T-helper 1 cell (primary cell): ENCODE measurements at places on chromosomes 16 and 17.

DNA sequence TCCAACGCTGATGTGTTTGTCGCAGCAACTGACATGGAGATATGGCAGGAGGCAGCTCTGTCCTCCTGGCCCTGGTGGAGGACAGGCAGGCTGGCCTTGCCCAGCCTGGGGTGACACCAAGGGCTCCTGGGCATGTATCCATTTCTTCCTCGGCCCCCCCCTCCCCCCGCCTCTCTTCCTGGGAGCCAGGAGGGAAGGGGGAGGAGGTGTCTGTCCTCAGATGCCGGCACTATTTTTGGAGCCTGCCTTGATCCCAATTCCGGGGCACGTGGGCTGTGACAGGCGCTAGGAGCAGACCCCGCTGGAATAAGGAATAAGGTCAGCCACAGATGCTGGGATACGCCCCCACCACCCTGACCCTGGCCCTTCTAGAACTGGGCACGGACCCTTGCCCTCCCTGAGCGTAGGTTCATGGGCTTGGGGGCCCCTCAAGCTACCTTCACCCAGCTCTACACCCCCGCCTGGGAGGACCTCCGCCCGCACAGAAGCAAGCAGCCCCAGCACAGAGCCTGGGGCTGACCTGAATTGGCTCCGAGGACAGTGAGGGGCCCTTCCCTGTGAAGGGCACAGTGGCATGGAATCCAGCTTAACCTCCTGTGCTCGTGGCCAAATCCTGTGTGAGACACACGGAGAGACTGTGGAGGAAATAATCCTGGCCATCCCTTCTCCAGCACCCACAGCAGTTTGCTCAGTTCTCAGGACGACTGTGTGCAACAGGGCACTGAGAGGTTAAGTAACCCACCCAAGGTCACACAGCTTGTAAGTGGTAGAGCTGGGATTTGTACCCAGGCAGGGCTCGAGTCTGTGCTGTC lies 24.1 kb downstream of the SEC14L5 start:
- DNase-seq = no peak

GRCh38 chr16:88370365-88370764 lies 12.4 kb upstream of the ZNF469 start:
- DNase-seq = no peak

- no peak for DNase-seq
These were observed 548 bp upstream of the ADGRG5 start for GRCh38 chr16:57541754-57542435.

- DNase-seq = no peak
These were observed 1308.4 kb downstream of the CDH8 start for GRCh38 chr16:60727851-60728250.

DNA sequence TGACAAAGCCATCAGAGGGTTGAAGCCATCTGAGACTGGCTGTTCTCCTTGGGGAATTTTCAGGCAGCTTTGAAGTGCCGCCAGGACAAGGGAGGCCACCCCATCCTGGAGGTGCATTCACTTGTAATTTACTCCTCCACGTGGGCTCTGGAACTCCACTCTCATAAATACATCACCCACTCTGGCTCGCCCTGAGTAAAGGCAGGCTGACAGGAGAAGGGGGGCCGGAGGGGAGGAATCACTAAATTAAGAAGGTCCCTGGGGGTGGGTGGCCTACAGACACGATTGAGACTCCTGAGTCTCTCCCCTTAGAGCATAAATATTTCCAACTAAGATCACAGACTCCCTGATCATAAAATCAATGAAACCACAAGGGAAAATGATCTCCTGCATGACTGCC lies 56.3 kb upstream of the HNF1B start:
- DNase-seq = no peak

GRCh38 chr17:34386697-34387550 lies 23.9 kb upstream of the CCL1 start:
- no peak for DNase-seq

DNA sequence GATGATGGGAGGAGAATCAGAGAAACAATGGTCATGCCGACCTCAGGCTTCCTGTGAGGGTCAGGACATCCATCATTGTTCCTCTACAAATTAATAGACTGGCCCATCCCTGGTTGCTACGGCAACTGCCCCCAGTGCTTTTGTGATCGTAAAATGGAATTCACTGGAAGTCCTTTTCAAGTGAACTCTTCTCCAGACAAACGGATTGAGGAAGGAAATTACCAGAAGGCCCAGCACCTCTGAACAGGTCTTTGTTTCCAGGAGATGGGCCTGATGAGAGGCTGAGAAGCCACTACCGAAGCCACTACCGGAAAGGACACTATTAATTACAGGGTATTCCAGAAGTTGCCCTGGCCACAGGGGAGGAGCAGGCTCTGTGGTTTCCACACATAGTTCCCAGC lies 126.0 kb downstream of the MGAT5B start:
- DNase-seq = no peak

GRCh38 chr16:49608098-49608497 lies 234.5 kb downstream of the C16orf78 start:
- DNase-seq = no peak

GRCh38 chr17:81402530-81402941 lies 7.3 kb downstream of the BAHCC1 start:
- no peak for DNase-seq

DNA sequence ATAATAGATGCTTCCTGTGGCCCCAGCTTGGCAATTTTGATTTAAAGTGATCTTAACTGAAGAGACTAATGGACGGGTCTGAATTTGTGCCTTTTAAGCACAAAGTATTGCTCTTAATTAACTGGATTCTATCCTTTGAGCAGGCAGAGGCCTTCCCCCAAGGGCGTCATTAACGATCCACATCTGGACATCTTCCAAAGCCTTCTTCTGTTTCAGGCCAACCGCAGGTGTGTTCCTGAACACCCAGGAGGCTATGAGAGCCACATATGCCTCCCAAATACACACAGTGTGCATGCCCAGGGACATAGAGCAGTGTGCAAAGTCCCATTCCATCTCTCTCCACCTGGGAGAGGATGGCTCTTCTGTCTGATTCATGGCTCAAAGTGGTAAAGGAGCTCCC lies 42.3 kb downstream of the MAPT start:
- DNase-seq = no peak

DNA sequence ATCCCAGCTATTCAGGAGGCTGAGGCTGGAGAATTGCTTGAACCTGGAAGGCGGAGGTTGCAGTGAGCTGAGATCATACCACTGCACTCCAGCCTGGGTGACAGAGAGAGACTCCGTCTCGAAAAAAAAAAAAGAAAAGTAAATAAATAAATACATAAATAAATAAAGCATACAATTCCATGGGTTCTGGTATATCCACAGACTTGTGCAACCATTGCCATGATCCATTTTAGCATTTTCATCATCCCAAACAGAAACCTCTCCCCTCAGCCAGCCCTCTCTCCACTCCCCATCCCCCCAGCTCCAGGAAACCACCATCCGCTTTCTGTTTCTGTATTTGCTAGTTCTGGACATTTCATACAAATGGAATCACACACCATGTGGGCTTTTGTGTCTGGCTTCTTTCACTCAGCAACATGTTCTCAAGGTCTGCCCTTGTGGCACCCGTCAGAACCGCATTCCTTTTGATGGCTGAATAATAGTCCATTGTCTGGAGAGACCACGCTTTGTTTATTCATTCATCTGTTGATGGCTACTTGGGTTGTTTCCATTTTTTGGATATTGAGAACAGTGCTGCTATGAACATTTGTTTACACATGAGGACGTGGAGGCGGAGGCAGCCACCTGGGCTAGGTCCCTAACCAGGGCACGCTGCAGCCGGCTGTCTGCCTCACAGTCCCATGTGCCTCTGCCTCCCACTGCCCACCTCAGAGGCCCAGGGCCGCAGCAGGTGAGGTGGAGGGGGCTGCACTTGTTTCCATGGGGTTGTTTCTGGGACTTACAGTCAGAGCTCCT lies 76.2 kb downstream of the NT5M start:
- no peak for DNase-seq

DNA sequence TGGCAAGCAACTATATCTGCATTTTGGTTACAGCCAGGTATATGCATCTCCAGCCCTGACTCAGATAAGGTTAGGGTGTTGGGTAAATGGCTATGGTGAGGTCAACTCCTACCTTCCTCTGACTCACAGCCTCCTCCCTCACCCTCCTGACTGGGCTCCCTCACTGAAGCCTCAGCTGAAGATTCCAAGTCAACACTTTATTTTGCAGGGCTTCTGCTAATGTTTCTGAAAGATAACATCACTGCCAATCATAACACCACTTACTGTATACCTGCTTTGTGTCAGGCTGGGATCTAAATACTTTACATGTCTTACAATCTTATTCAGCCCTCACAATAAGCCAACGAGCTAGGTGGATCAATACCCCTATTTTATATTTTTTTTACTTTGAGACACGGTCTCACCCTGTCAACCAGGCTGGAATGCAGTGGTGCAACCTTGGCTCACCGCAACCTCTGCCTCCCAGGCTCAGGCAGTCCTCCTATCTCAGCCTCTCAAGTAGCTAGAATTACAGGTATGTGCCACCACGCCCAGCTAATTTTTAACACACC lies 47.8 kb upstream of the GCSH start:
- DNase-seq = no peak

- no peak for DNase-seq
These were observed 433.6 kb downstream of the PMP22 start for GRCh38 chr17:14831491-14831890.

- peak; percentile 34 for DNase-seq
These were observed 26.5 kb upstream of the ALOX12 start for GRCh38 chr17:6969323-6969726.

DNA sequence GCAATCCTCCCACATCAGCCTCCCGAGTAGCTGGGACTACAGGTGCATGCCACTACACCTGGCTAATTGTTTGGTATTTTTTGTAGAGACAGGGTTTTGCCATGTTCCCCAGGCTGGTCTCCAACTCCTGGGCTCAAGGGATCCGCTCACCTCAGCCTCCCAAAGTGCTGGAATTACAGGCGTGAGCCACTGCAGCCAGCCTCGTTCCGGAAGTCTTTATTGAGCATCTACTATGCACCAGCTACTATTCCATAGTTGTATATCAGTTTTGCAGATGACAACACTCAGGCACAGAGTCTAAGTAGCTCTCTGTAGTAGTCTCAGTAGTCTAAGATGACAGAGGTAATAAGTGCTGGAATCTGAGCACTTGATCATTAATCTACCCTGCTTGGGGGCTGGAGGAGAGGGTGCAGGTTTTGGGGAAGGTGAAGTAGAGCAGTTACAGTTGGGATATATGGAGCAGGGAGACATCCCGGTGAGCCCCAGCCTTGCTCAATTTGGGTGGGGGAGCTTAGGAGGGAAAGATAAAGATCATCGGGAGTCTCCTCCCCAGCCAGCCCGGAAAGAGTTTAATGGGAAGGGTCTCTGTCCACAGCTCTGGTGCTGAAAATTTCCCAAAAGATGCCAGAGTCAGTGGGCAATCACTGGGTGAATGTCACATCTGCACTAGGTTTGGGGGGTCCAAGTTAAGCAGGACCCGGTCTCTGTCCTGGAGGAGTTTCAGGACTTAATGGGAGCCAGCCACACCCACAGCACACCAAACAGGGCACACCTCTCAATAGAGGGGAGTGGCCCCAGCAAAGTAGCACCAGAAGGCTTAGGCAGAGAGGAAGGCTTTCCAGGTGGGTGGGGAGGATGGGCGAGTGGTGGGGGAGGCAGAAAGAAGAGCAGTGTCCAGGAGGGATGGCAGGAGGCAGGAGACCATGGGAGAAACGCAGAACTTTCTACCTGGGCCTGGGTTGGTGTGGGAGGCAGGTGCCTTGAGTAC lies 1.7 kb downstream of the OTOP3 start:
- DNase-seq = no peak

DNA sequence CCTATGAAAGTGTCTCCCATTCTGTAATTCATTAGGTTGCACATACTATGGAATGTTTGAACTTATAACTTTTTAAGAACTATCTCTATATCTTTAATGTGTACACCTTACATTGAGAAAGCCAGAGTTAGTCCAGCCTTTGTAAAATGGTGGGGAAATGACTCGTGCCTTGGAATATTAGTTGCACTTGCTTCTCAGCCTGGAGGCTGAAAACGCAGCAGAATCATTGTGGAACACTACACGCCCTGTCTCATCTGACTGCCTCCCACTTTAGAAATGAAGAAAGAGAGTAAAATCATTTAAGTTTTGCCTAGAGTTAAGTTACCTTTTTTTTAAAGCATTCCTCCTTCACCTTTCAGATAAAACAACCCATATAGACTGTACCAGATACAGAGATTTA lies 90.7 kb upstream of the WSB1 start:
- DNase-seq = no peak

DNA sequence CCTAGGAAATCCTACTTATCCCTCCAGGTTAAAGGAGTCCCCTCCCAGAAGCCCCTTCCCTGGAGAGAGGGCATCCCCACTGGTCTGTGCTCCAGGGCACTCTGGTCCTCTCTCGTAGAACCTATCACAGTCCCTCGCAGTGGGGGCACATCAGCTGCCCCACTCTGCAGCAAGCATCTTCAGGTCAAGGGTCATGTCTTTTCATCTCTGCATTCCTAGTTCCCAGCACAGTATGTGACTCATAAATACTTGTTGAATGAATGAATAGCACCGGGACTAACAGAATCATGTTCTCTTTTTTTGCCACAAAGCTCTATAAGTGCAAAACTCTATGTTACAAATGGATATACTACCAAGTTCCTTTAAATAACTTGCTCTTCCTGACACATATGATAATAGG lies 36.0 kb downstream of the RNF157 start:
- DNase-seq = no peak

DNA sequence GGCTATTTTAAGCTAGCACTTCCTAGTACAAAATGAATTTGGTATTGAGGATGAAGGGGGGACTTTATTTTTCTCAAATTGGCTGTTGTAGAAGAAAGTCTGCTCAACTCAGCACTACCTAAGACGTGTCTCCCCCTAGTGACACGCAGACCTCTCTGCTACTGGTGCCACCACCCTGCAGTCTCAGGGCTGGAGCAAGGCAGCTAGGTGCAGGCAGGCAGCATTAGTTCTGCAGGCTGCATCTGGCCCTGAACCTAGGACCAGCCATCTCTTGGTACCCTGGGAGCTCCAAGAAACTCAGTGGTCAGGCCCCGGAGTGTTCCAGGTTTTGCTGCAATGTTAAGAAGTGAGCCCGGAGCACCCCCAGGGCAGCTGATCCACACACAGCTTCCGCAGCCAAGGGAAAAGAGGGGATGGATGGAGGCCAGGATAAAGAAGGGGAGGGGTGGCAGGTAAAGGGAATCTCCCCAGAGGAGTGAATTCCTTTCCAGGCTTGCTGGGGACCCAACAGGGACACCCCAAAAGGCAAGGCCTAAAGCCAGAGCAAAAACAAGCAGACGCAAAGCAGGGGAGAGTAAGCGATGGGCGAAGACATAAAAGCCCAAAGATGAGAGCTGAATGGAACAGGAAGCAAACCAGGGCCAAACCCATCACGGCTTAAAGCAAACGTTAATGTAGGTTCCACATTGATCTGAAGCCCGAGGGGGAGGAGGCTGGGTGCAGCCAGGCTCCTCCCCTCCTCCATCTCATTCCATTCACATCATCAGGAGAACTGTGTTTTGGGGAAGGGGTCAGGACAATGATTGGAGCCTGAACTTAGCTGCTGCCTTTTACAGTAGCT lies 200.5 kb downstream of the ZFHX3 start:
- no peak for DNase-seq

- DNase-seq = no peak
These were observed 91.2 kb upstream of the CIBAR2 start for GRCh38 chr16:85203462-85203813.
